Activated T-cell treated with anti-CD3 and anti-CD28 coated beads, Interleukin-2, amount 50 U/mL, for 1 hour (primary cell): ENCODE measurements at places on chromosomes 7 and 10.

GRCh38 chr10:103397191-103397825 lies 882 bp downstream of the PDCD11 start:
- DNase-seq = no peak

- no peak for DNase-seq
Observed at GRCh38 chr10:90326498-90327267, 531.2 kb downstream of the HTR7 start.

GRCh38 chr10:81019029-81019890 lies 481.6 kb downstream of the SH2D4B start:
- no peak for DNase-seq

DNA sequence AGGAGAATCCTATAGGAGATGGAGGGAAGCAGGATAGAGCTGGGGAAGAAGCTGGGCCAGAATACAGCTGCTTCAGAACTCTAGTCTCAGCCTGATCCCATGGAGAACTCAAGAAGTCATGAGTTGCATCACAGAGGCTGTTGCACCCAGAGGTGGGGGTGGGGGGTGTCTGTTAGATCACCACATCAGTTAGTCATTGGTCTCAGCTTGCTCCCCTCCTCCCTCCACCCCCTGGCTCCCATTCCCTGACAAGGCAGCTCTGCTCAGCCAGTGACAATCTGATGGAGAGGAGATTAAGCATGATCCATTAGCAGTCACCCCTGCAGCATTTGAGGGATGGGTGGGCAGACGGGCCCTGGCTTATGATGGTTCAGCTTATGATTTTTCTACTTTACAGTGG lies 58.4 kb upstream of the FGL2 start:
- DNase-seq = no peak

- no peak for DNase-seq
Observed at GRCh38 chr7:151631570-151631952, 111.9 kb upstream of the RHEB start.

- DNase-seq = no peak
Observed at GRCh38 chr10:74599672-74600071, 226.7 kb upstream of the KAT6B start.

DNA sequence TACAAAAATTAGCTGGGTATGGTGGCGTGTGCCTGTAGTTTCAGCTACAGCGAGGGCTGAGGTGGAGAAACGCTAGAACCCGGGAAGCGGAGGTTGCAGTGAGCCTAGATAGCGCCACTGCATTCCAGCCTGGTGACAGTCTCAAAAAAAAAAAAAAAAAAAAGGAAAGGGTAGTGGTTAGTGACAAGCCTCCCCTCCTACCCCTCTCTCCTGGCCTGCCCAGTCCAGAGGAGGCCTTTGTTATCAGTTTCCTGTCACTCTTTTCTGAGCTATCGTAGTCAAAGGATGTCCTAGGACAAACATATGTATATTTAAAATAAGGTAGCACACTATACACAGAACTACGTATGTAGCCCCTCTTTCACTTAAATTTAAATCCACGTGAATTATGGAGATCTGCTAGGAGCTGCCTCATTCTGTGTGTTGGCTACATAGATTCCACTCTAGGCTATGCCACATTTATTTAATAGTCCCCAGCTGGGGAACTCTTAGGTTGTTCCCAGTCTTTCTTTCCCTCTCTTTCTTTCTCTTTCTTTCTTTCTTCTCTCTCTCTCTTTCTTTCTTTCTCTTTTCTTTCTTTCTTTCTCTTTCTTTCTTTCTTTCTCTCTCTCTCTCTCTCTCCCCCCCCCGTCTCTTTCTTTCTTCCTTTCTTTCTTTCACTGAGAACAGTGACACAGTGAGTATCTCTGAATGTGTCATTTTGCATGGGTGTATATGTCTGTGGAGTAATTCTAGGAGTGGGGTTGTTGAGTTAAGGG lies 3.9 kb downstream of the TSPAN15 start:
- no peak for DNase-seq
